Heart right ventricle (tissue), 16 donors: ENCODE measurements at places on chromosomes 6 and 20. TPM values are rescaled to one million over a fixed set of nuclear protein-coding genes. Genes with fewer than 3 reads are reported as not detected.

The CPNE5 gene
- 22.2 TPM for total RNA-seq

- DNase-seq: no peak
These were observed 11.1 kb downstream of the PCED1A start for GRCh38 chr20:2829376-2829775.

- no peak for DNase-seq
These were observed 17.4 kb downstream of the TMEM242 start for GRCh38 chr6:157305670-157306653.

GRCh38 chr6:82076916-82077315 lies 170.6 kb downstream of the IBTK start:
- DNase-seq: no peak

- DNase-seq: no peak
These were observed 30.0 kb upstream of the PHACTR2 start for GRCh38 chr6:143647732-143648131.

GRCh38 chr20:33832103-33832804 lies 21.1 kb downstream of the CHMP4B start:
- DNase-seq: peak; percentile 29

DNA sequence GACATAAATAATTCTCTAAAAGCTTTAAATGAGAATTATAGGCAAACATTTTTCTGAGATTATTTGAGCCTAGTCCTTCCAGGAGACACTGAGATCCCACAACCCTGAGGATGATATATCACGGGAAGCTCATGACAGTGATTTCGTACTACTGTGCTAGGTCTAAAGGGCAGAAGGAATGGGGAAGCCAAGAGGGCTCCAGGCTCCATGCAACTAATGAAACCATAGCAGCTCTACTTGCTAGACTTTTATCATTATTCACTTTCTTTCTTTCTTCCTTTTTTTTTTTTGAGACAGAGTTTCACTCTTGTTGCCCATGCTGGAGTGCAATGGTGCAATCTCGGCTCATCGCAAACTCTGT lies 57.3 kb upstream of the SGK1 start:
- DNase-seq: no peak

DNA sequence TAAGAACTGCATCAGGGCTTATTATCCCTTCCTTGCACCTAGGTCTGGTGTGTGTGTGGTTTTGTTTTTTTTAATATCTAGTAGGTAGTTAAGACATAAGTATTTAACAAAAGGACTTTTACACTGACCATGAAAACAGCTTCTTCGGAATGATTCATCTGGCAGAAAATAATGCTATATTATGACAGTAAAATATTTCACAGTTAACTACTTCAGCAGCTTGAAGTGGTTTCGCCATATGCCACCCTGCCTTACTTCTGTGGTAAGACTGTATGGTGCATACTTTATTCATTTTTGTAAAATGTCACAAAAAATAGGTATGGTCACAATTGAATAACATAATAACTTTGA lies 858 bp upstream of the PTPRK start:
- DNase-seq: no peak

GRCh38 chr6:28648035-28648877 lies 122.6 kb downstream of the GPX5 start:
- no peak for DNase-seq

DNA sequence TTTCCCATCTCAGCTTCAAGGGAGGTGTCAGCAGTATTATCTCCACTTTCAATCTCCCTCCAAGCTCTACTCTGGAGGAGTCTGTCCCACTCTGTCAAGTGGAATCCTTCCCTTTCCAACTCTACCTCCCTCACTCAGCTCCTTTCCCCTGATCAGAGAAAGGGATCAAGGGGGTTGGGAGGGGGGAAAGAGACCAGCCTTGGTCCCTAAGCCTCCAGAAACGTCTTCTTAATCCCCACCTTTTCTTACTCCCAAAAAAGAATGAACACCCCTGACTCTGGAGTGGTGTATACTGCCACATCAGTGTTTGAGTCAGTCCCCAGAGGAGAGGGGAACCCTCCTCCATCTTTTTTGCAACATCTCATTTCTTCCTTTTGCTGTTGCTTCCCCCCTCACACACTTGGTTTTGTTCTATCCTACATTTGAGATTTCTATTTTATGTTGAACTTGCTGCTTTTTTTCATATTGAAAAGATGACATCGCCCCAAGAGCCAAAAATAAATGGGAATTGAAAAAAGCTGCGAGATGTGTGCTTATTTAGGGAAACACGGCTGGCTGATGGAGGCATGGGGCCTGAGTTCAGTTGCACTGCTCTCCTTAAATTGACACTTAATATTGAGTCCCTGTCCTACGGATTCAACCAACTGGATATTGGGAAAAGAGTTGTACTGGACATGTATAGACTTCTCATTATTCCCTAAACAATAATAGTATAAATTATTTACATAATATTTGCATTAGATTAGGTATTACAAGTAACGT lies 4.9 kb downstream of the TUBB start:
- DNase-seq: no peak

- no peak for DNase-seq
These were observed 1.1 kb downstream of the RNF114 start for GRCh38 chr20:49937027-49937929.

DNA sequence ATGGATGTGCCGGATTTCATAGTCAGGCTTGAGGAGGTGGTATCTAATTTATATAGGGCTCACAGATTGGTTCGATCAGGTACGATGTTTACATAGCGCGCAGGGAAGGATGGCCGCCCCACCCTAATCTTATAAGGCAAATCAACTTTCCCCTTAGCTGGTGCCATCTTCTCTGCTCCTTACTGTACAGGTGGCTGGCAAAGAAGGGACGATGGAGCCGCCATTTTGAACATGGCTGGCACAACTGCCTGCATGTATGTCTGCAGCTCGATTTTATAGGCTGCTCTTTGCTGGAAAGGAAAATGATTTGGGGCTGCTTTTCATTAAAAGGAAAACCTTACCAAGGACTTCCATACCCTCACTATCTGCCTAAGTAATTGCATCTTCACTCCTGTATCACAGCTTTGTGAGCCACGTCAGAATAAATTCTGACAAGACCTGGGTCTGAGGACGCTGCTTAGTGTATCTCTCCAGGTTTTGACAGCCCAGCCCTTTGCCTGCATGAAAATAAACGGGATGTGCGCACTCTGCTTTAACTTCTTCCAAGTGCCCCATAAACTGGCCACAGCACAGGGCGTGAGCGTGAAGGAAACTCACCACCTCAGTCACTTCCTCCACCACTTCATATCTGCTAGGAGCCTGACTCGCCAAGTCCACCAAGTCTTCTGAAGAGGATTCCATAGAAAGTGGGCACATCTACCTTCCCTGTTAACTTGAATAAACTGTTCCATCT lies 109.4 kb upstream of the ARMC2 start:
- DNase-seq: no peak

DNA sequence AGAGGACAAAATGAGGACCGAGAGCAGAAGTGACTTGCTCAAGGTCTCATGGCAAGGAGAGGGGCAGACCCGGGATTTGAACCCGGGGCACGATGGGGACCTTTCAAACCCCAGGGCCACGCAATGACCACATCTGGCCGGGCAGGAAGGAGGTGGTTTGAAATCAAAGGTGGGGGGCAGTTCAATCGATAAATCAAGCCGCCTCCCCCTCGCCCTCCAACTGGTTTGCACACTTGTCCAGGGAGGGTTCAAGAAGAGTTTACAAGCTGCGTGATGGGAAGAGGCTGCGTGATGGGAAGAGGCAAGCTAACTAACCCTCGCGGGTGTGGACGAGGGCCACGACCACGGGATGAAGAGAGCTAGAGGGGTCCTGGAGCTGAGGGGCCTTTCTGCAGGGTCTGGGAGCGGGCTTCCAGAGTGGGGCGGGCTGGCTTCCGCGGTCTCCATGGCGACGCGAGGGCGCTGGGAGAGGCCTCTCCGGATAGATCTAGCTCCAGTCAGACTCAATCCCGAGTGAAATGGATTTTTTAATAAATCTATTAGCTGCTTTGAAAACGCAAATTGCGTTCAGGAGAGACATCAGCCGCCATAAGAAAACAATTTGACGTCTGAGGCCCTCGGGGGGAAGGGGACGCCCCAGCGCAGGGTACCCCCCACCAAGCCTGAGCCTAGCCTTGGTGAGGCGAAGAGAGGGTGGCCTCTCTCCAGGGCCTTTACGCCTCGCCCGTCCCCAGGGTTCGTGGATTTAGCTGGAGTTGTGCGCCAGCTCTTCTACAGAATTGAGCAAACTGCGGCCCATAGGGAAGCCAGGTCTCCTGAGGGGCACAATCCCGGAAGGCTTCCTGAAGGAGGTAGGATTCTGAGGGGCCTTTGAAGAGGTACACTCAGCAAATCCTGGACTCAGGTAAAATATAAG lies 143.9 kb downstream of the GRM4 start:
- no peak for DNase-seq

GRCh38 chr6:7473805-7474719 lies 67.4 kb upstream of the DSP start:
- DNase-seq: no peak
